ENCODE measurements at places on chromosomes 7 and 10.

GRCh38 chr7:88202278-88202677 is 17.6 kb downstream of the SRI start:
- no peak for DNase-seq

DNA sequence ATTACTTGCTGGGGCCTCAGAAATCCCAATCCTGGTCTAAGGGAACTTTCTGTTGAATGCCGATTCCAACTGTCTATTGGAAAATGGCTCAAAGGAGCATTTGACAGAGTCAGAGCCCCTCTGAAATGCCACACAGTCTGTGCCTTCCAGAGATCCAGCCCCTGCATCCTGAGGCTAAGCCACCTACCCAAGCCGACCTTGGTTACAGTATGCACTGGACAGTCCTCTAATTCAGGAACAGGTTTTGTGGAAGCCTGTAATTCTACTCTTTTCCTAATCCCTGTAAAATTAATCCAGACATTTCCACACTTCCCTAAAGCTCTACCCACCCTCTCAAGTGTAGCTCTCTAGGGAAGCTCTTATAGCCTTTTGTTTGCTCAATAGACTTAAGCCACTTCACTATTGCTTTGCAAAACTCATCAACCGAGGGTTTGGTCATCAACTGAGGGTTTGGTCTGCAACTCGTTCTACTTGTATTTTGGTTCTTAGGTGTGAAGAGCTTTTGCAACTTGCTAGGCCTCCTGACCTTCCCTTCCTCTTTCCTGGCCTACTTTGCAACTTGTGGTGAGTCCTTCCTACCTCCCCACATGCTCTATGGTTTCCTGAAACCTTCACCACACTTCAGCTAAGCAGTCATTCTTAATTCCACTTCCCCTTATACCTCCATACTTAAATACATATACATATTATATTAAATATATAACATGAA is 364.8 kb downstream of the SFMBT2 start:
- DNase-seq: no peak

DNA sequence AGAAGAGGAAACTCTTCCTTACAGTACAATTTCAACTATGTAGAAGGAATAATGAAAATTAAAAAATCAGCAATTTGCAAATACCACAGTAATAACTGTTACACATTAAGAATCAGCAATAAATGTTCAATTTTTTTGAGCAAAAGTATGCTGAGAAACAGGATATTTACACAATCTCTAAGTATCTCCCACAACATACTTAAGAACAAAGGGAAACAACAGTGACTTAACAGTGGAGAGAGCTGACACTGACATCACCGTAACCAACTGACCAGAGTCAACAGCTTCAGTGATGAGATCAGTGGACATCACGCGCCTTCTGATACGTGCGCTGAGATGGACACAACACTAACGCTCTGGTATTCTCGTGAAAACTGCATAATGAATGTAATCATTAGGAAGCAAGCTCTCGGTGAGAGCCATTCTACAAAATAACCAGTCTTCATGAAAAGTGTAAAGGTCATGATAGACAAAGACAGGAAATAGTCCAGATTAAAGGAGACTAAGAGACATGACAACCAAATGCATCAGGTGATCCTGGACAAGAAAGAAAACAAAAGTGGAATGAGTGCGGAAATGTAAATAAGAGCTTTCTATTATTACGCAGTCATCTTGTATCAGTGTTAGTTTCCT is 82.6 kb downstream of the PIP4K2A start:
- no peak for DNase-seq

GRCh38 chr10:10758306-10758705 is 259.4 kb upstream of the CELF2 start:
- DNase-seq: no peak

- DNase-seq: no peak
Measured at GRCh38 chr10:116097239-116097784, 175.7 kb downstream of the GFRA1 start.

- no peak for DNase-seq
Measured at GRCh38 chr7:94578614-94579013, 69.0 kb downstream of the CASD1 start.

DNA sequence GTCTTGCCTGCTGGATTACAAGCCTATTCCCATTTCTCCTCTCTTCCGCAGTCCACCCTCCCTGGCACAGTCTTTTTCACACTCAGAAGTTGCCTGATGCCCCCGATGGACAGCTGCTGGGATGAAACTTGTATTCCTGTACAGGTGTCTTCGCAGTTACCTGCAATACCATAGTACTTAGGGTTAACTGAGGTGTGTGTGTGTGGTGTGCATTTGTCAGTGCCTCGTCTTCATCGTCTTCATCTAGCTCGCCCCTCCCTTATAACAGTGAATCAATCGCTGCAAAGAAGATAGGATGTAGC is 11.0 kb downstream of the NXPH1 start:
- DNase-seq: no peak

All from cortex of kidney (tissue), 1 donor.